NCI-H526 (cell line): ENCODE measurements at places on chromosomes 3 and 15.

GRCh38 chr3:197791892-197792647 lies 1.0 kb downstream of the LRCH3 start:
- DNase-seq = peak; percentile 41

GRCh38 chr3:197407053-197407452 lies 108.6 kb upstream of the DLG1 start:
- no peak for DNase-seq

DNA sequence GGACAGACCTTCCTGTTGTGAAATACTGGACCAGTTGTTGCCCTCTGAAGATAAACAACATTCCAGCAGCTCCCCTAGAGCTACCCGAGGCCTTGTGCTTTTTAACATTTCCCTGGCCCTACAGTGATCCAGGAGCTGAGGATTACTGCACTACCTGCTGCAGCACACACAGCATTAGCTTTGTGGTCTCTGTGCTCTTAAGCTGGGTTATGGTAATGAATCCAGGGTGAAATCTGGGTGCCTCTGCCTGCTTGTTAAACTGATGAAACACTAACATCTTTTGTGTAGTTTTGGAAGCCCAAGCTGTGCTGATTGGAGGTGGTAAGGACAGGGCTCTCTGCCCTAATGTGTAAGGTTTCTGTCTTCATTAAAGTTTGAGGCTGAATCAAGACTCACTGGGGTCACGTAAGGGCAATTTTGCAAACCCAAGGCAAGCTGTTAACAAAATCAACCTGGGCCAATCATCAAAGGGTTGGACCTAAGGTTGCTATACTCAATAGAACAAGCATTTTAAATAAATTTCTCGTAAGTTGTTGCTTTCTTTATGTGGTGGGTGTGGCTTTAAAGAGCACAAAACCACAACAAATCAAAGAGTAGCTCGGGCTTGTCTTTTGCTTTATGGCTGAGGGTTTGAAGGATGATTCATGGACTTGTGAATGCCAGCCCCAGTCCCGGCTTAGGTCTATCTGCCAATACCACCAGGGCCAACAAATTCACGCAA lies 183.9 kb downstream of the TPRG1 start:
- no peak for DNase-seq

- DNase-seq = no peak
These were observed 52.6 kb downstream of the LRRC28 start for GRCh38 chr15:99303907-99304306.

- DNase-seq = no peak
These were observed 55.7 kb upstream of the PLXND1 start for GRCh38 chr3:129662191-129662608.

DNA sequence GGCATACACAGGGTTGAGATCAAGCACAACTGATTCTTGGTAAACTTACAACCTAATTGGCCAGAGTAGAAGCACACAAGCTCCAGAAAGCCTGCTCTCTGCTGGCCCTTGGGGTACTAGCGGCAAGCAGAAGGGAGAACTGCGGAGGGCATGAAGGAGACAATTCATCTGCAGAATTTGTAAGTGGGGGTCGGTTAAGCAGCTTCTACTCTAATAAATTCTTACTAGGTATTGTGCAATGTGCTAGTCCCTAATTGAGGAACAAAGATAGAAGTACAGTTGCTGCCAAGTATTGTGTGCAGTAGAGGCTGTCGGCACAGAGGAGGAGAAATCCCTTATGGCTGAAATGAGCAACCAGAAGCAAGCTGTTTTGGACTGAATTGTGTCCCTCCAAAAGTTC lies 91.2 kb upstream of the VEPH1 start:
- no peak for DNase-seq

DNA sequence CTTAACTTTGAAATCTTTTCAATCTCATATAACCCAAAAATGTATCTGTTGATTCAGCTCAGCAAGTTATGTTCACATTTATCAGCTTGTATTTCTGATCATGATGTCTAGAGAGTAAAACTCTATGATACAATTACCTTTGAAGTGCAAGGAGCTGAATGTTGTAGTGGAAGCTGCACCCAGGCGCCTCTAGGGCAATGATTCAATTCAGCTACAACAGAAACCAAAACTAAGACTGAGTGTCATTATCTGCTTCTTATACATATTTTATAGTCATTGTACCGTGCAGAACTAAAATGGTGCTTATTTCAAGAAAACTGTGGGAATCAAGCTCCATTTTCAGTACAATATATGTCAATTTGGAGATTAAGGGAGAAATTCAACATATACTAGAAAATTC lies 1237.5 kb downstream of the ZPLD1 start:
- DNase-seq = no peak

DNA sequence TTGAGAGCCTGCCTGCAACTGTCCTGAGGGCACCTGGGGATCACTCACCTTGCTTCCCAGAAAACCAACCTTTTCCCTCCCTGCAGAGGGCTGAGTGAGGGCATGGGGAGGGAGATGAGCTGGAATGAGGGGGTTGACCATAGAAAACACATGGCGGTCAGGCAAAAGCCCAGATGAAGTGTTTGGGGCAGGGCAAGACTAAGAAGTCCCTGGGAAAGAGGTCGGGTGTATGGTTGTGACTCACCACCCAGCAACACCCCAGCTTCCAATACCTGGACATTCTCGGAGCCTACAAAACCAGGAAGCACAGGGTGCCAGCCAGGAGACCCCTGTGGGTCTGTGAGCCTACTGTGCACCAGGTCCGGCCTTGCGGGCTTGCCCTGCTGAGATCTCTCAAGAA lies 95.3 kb upstream of the ATP2B2 start:
- no peak for DNase-seq

DNA sequence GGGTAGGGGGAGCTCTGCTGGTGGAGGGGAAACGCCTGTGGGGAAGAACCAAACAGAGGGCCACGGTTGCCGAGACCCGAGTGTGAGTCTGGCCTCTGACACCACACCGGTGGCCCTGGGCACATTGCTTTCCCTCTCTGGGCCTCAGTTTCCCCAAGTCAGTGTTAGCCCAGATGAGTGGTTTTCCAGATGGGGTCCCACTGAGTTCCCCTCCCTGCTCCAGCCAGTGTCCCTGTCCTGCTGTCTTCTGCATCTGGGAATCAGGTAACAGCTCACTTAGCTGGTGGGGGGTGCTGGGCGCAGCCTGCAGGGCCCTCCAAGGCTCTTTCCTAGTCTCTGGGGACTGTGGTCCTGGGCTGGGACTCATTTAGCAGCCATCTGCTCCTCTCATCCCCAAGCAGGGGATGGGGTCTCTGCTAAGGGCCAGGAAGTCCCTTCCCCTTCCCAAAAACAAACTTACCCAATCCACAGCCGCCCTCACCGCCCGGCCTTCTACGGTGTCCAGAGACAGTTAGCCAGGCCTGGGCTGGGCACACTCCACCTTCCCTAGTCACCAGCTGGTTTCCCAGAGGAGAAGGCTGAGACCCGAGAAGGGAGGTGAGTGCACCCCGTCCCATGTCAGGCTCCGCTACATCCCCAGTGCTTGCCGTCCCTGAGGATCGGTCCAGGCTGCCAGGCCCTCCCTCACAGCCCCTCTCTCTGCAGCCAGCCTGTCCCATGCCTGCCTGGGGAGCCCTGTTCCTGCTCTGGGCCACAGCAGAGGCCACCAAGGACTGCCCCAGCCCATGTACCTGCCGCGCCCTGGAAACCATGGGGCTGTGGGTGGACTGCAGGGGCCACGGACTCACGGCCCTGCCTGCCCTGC lies 676 bp downstream of the GP9 start:
- DNase-seq = no peak

DNA sequence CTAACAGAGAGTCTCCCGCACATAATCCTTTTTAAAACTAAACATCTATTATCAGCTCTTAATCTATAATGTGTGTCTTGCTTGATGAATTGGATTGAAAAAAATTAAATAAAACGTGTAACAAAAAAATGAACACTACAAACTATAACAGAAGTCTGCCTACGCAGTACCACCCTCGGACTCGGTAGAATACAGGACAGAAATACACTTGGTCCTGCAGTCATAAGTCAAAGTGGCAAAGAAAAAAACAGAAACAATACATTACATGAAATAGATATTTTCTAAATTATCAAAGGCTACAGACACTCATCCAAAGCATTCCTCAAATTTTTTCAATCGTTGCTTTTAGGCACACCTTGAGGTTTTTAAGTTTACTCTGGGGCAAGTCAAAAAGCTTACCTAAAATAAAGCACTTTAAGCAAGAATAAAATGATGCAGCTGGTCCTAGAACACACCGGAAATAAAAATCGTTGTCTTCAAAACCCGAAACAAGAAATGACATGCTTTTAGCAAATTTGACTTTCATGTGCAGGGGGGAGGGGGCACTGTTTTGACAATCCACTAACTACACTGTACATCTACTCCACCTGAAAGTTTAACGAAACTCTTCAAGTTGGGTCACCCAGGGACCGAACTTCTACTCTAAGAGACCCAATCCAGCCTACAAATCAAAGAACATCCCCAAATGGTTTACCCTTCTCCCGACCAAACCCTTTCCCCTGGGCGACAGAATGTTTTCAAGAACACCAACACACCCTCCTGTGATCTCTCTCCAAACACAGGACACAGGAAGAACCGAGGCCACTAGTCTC lies 1.3 kb downstream of the ADAM10 start:
- no peak for DNase-seq

DNA sequence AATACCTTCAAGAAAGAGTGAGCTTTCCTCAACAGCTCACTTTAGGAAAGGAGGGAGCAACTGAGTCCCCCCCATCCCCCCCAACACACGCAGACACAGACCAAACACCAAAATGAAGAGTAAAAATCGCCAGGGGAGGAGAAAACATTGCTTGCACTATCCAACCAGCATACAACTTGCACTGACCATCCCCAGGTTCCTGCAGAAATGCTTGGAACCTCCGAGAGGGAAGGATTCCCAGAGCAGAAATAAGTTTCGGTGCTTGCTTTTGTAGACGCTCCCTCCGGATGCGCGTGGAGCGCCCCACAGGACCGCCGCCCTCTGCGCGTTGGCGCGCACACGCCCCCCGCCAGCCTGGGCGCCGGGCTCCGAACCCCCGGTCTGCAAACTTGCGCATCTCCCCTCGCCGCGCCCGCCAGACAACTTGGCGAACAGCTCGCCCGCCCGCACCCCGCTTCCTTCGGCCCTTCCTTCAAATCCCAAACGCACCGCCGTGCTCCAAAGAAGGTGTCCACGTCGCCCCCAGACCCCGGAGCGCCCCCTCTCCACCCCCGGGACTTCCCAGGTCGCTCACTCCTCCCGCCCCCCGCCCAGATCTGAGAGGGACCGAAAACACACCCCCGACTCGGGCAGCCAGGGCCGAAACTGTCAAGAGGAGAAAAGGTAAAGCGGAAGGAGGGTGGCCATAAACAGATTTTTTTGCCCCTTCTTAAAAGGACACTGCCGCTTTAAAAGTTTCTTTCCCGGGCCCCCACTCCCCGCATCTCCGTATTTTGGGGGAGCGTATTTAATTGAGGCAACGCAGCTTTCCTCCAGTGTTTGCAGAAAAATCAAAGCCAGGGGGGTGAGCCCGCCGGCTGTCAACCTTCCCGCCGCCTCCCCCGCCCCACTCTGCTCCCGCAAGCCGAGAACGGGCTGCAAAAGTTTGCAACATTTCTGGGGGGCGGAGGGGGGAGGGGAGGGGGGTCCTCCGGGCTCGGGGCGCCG lies 859 bp downstream of the RORA start:
- no peak for DNase-seq

GRCh38 chr3:16337856-16338540 lies 73.0 kb downstream of the OXNAD1 start:
- no peak for DNase-seq

DNA sequence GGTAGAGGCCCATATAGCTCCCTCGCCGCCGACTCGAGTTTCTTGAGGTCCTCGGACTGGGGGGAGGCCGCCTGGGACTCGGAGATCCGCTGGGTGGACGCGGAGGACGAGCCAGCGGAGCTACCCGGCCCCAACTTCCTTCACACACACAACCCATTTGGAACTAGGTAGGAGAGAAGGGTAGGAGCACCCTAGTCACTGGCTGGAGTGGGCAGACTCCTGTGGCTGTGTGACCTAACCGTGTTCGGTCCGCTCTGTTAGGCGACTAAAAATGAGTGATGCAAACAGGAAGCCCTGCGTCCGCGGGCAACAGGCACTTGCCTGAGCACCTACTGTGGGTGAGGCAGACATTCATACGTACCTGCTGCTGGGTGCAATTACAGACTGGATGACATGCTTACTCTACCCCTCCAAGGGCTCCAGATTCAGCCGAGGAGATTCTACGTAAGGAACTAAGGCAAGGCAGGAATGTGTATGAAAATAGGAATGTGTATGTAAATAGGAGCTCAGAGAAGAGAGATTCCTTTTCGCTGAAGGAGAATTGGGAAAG lies 4.6 kb upstream of the SIN3A start:
- DNase-seq = peak; percentile 85

- DNase-seq = peak; percentile 16
These were observed 84.3 kb downstream of the SHQ1 start for GRCh38 chr3:72763751-72764440.

DNA sequence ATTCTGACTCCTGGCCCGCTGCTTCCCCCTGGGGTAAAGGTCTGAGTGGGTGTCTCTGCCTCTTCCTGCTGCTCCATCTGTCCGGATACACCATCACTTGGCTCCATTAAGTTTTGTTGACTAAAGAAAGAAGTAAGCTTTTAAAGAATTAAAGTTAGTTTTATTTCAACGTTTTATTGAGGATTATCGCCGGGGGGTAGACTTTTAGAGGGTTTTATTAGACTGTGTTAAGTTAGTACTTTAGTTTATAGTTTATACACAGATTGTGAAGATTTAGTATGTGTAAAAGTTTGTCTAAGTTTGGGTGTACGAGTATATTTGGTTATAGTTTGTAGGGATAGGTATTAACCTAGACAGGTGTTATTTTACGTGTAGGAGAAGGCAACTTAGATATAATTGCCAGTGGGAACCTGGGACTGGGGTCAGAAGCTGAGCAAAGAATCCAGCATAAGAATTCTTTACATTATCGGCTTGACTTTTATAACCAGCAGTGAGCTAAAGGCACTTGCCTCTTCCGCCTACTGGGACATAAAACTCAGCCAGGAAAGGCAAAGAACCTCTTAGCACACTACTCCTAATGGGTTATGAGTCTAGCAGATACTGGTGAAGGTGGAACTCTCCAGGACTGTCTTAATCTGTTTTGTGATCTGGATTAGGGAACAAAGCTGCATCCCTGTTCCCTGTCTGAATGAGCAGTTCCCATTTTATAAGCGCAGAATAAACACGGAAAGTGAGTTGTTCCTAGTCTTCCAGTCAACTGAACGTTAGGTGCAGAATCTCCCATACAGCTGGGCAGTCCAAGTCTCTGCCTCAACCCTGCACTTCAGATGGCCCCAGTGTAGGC lies 131.3 kb downstream of the FAM43A start:
- no peak for DNase-seq

DNA sequence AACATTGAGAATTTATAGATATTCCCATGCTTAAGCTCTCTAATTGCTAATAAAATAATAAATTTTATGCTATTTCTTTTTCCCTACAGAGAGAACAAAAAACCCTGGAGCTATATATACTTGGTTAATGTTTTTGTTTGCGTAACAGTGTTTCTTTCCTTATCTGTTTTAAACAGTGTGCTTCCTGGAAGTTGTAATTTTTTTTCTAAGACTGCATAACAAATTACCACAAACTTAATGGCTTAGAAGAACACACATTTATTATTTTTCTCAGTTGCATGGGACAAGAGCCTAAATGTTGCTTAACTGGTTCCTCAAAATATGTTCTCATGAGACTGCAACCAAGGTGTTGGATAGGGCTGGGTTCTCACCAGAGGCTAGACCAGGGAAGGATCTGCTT lies 49.7 kb upstream of the DPH6 start:
- no peak for DNase-seq

- no peak for DNase-seq
These were observed 64.2 kb upstream of the UMPS start for GRCh38 chr3:124666067-124666466.
